ENCODE measurements at places on chromosomes 4 and X.

DNA sequence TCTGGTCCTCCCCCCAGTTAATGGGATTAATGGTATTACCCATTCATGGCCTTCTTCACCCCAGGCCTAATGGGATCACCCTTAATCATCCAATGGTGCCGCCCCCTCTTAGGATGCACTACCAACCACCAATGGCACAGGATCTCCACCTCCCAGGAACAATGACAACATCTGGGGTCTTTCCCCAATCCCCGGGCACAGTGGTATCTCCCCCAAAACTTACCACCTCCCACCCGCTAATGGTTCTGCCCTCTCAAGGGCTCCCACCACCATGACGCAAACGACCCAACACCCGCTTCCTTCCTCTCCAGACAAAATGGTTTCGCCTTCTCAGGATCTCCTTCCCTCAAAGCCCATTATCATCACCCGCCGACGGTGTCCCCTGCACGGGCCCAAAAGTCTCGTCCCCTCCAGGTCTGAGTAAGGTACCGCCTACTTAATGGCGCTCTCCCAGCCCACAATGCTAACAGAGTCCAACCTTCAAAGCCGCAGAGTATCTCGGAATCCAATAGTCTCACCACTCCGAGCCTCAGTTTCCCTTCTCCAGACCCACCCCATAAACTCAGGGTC is 458 bp downstream of the GRIPAP1 start:
- peak; percentile 20 for DNase-seq

DNA sequence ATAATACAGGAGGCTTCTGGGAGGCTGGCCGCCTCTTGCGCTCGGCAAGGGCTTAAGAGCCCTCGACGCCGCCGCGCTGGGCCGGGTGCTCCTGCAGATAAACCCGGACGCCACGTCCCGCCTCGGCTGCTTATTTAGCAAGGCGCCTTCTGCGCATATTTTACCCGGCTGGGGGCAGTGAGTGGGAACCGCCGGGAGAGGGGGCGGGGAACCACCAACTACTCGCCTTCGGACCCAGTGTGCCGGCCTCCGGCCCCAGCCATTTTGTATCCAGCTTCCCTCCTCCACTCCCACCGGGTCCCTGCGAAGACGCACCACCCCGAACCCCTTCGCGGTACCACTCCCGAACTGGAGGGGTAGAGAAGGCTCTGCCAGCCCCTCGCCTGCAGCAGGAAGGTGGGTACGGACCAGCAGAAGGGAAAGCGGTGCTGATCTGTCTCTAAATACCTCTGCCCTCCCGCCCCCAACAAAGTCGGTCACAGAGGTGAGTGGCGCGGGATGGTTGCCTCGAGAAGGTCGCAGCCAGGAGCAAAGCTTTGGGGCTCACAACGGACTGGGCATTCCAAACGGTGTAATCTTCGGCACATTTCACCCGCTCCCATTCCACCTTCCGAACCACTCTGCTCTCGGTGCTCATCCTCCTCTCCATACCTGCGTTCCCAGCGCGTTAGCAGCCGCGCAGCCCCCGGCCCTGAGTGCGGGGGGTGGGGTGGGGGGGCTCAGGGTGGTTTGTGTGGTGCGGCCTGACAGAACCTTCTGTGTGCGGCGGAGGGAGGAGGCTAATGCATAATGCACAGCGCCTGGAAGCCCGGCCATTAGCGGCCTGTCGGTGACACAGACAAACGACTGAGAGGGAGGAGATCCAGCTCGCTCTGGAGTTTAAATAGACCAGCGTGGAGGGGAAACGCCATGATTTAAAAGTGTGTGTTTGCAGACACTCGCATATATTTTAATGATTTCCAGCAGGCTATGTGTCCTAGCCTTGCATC is 4.9 kb upstream of the BCOR start:
- DNase-seq: no peak

DNA sequence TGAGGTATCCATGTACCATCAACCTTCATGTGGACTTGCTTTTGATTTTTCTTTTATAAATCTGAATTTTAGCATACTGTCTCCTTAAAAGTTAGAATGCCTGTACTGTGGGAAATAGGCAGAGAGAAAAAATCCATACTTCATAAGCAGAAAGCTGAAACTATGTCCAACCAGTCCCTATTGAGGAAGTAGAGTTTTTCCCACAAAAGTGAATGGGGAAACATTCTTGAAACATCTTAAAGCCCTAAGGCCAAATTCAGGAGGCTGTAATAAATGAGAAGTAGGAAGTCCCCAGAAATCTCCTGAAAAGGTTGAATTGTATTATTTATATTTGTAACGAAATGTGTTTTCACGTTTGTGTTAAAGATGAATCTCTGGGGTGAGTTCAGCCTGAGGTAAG is 56.3 kb downstream of the ENOX2 start:
- DNase-seq: no peak

DNA sequence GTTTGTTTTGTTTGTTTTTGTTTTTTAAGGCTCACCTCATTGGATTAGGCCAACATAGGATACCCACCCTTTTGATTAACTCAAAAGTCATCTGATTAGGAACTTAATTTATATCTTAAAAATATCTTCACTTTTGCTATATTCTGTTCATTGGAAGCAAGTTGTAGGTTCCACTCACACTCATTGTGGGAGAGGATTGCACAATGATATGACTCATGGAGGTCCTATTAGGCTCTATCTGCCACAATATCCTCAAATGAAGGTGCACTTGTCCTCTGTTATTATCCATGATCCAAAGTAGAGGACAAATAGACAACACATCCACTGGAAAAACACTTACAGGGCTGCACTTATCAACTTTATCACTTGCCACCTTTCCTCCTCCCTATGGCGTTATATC is 60.5 kb upstream of the ADAMTS3 start:
- no peak for DNase-seq

DNA sequence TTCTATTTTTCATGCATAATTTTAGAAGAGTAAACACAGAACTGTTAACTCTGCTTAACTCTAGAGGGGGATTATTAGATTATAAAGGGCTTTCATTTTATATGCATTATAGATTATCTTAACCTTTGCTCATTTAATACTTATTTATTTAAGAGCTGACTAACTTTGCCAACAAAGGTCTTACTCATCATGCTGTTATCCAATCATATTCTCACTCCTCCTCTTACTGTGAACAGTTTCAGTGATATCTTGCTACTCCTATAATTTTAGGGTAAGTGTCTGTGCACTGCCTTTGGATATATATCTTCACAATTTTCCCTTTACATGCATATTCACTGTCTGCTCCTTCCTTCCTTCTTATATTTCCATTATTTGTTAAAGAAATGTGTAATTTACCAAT is 1814.9 kb downstream of the STIM2 start:
- DNase-seq: no peak

DNA sequence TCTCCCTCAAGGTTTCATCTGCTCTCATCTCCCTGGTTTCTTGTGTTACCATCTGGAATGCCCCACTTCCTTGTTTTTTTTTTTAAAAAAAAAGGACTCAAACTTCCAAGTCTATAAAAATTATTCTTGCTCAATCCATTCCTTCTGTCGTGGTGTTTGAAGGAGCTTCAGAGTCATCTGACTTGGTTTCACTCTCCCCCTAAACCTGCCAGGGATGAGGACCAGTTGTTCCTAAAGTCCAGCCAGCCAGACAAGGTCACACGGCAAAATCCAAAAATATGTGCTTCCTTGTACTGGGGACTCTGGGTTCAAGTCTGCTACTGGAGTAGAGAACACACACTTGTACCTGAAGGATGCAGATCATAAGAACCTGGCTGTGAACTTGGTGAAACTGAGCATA is 84.5 kb upstream of the GPM6B start:
- DNase-seq: no peak

DNA sequence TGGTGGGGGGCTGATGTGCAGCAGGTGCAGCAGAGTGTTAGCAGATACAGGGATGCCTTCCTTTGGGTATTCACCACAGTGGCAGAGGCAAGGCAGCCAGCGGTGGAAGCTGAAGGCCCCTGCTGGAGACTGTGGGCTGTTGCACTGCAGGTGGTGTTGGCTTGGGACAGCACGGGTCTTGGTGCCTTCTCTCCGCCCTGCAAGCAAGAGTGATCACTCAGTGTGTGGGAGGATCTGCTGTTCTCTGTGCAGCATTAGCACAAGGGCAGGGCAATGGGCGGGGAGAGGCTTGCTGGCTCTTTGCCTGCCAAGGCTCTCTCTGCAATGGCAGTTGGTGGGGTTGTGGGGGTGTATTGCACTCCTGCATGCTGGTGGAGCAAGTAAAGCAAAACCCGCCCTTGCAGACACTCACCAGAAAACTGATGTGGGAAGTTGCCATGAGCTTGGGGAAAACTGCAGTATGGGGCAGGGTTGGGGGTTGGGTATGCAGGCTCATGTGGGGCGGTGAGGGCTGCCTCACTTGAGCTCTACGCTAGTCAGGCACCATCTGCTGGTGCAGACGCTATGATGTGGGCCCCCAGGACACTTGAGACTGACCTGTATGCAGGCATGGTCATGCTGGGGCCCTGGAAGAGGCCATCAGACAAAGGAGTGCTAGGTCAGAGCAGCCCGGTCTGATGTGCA is 820.8 kb upstream of the GRIA3 start:
- DNase-seq: no peak

DNA sequence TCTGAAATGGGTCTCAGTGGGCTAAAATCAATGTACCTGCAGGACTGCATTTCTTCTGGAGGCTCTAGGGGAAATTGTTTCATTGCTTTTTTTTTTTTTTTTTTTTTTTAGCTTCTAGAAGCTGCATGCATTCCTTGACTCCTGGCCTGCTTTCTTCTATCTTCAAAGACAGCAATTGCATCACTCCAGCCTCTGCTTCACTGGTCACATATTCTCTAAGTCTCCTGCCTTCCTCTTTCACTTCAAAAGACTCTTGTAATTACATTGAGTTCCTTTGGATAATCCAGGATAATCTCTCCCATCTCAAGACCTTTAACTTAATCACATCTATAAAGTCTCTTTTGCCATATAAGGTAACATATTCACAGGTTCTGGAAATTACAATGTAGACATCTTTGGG is 11.3 kb upstream of the PCYT1B start:
- no peak for DNase-seq

DNA sequence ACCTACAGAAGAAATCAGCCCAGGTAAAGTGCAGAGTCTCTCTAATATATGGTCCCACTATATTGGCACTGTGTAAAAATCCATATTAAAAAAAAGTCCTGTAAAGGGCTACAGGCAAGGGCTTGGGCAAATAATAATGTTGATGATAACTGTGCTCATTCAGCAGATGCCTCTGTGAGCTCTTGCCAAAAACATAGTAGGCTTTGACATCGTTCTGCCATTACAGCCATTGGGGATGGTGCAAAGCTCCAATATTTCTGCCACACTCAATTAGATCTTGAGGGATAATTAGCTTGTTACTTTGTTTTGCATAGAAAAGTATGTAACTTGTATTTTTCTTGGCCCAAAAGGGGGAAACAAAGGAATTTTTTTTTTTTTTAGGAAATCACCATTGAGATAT is 645.5 kb upstream of the FAM241A start:
- no peak for DNase-seq

DNA sequence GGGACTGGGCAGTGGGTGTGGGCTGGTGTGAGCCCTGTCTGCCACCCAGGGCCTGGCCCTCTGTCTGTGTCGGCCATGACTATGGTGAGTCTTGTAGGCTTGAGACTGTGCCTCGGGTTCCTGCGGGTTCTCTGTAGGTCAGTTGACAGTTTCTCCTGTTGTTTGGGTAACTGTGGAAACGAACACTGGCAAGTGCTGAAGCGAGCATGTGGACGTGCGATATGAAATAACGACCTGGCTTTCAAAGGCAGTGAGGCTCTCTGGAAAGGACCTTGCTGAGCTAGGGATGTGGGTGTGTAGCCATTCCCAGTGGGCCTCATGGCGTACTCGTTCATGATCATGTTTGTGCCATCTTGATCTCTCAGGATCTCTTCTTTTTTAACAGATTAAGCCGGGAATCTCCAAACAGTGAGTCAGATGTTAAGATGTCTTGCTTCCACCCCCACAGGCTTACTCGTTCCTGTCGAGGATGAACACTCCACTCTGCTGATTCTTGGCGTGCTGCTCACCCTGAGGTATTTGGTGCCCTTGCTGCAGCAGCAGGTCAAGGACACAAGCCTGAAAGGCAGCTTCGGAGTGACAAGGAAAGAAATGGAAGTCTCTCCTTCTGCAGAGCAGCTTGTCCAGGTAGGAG is 41.3 kb downstream of the HTT start:
- DNase-seq: no peak

DNA sequence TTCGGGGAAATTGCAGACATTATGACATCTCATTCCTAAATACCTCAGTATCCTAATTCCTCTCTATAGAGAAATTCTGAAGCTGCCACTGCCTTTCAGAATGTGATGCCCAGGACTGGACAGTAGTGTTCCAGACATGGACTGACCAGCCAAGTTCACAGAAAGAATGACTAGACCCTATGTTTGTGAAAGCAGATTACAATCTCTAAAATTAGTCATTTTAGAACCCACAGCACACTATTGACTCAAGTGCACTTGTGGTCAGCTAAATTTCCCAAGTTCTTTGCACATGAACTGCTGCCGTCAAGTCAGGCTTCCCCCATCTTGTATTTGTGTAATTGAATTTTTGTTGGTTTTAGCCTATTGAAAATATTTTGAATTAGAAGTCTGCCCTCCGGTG is 81.0 kb upstream of the ESX1 start:
- DNase-seq: no peak

DNA sequence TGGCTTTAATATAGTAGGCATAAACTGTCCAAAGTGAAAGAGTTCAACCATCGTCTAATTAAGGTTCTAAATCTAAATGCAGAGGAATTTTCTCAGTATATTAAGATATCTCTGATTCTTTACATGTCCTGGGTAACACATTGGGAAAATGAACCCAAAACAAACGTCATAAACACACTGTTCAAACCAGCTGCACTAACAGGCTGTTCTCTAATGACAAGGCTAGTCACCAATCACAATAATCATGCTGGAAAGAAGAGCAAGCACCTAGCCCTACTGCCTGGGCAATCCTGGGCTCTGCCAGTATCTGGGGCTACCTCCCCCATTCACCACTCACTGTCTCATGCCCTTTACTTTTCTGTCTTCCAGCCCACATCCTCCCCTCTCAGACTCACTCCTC is 107.9 kb downstream of the EFHC2 start:
- no peak for DNase-seq

GRCh38 chr4:43380093-43380492 is 487.6 kb downstream of the GRXCR1 start:
- no peak for DNase-seq

GRCh38 chrX:153600032-153600373 is 1.1 kb upstream of the CCNQ start:
- no peak for DNase-seq

DNA sequence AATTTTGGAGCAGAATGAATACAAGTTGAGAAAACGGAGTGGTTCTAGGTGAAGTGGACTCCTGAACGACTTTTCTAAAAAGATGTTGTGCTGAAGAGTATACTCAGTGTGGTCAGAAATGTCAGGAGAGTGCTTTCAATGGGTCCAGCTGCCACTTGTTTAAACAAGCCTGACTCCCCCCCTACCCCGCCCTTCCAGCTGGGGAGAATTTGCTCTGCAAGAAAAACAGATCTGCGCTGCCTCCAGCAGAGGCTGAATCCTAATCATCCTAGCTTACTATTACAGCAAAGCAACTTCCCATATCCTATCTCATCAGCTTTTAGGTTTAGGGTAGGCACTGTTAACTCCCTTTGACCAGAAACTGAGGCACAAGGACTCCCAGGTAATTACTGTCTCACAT is 1.9 kb downstream of the MAP3K15 start:
- no peak for DNase-seq
